ENCODE measurements at places on chromosomes 13 and 19.

DNA sequence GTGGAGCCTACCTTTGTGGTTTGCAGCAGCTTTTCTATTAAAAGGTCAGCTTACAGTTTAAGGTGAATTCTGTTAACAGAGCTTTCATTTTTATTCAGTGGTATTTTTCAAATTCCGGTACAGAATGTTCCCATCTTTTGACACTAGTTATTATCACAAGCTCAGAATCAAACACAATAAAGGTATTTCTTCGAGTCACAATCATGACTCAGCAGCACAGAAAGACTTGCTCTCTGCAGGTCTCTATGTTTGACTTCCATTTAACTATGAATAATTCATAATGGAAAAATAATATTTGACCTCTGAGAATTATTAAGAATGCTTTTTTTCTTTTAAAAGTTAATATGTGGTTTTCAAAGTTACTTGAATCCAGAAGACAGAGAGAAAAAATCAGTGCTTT, 28.2 kb downstream of the DACH1 start:
- no peak for DNase-seq

GRCh38 chr19:4058693-4059452, 7.8 kb downstream of the ZBTB7A start:
- no peak for DNase-seq

- no peak for DNase-seq
Measured at GRCh38 chr19:33796164-33796875, at the start of gene KCTD15. TSS of gene KCTD15 (plus strand) at chr19:33796870. CDS start at chr19:33800455, 3,585 bp downstream.

DNA sequence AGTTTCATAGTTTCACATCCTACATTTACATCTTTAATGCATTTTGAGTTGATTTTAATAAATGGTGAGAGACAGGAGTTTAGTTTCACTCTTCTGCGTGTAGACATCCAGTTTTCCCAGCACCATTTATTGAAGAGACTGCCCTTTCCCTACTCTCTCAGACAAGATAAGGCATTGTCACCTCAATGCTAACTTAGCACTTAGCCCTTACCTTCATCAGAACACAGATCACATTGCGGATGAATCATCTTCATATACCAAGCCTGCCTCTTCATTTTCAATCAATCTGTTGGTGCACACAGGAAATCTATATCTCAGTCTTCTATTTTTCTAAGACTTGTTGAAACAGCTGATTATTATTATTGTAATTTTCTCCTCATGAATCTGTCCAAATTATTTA, 396.6 kb upstream of the NBEA start:
- no peak for DNase-seq

GRCh38 chr13:66565279-66565678, 664.9 kb downstream of the PCDH9 start:
- DNase-seq = no peak

- DNase-seq = no peak
Measured at GRCh38 chr13:42494157-42494556, 79.8 kb upstream of the TNFSF11 start.

- DNase-seq = no peak
Measured at GRCh38 chr13:25151626-25152195, 20.4 kb downstream of the AMER2 start.

DNA sequence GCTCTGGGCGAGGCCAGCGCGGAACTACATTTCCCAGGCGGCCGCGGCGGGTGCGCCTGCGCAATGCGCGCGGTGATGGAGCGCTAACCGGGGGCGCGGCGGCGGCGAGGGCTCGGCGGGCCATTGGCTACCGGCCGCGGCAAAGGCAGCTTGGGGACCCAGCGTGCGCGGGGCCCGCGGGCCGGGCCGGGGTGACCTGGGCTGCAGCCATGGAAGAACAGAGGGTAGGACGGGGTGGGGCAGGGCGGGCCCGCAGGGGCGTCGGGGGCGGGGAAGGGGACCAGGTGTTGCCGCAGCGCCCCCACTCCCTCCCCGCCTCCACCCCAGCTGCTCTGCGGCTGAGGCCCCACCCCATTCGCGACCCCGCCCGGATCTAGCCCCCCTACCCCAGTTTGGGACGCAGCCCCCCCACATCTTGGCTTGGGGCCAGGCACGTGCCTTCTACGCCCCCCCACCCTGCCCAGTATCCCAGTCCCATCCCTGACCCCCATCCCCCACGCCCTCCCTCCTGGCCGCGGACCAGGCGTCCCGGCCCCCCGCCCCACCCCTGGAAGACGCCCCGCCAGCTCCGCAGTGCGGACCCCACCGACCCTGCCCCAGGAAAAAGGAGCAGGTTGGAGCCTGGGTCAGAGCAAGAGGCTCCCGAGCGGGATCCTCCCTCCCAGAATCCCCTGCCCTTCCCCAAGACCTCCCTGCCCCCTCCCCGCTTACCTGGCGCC, at the start of gene FSD1:
FSD1 (plus strand) TSS at position 61 of the 719 bp plus-strand sequence; CDS start at position 210, 149 bp downstream.
- no peak for DNase-seq

GRCh38 chr13:43343645-43344044, 320.3 kb downstream of the DNAJC15 start:
- no peak for DNase-seq

DNA sequence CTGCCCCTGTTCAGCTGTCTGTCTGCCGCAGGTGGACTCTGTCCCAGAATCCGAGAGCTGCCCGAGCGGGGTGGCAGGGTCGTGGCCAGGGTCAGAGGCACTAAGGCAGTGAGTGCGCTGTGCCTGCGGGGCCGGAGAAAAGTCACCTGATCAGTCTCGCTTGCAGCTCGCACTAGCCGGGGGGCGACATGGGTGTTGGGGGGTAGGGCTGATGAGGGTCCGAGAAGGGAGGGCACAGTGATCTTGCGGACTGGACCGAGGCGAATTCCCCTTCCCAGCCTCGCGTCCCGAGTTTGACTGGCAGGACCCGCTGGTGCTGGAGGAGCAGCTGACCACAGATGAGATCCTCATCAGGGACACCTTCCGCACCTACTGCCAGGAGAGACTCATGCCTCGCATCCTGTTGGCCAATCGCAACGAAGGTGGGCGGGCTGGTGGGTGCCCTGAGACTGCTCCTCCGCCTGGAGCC, 627 bp downstream of the GCDH start:
- DNase-seq = no peak

DNA sequence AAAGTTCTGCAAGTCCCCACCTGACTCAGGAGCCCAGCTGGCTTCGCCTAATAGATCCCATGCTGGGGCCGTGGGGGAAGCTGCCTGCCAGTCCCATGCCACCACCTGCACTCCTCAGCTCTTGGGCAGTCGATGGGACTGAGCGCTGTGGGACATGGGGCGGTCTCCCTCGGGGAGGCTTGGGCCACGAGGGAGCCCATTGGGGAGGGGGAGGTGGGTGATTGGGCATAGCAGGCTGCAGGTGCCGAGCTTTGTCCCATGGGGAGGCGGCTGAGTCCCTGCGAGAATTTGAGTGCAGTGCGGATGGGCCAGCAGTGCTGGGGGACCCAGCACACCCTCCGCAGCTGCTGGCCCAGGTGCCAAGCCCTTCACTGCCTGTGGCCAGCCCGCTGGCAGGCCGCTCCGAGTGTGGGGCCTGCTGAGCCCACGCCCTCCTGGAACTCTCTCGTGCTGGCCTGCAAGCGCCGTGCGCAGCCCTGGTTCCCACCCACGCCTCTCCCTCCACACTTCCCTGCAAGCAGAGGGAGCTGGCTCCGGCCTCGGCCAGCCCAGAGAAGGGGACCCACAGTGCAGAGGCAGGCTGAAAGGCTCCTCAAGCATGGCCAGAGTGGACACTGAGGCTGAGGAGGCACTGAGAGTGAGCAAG, 467.3 kb downstream of the IRS2 start:
- no peak for DNase-seq

GRCh38 chr19:18173572-18174288, at the start of gene IFI30:
TSS of gene IFI30 (plus strand) at chr19:18173813. CDS start at chr19:18173842, 29 bp downstream.
- DNase-seq = peak; percentile 40

GRCh38 chr13:31227063-31227462, 27.3 kb downstream of the B3GLCT start:
- DNase-seq = no peak

All from NCI-H2029 treated with DMSO at 0.1 percent for 48 hours (cell line).